Stimulated activated CD8-positive, alpha-beta memory T cell treated with anti-CD3 and anti-CD28 coated beads, Interleukin-2, amount 100 ng/mL, for 48 hours (primary cell): ENCODE measurements at places on chromosomes 7 and 10.
A peak's percentile ranks its signal among the peaks of the same experiment; 100 is the strongest.

- DNase-seq, result no peak
Observed at GRCh38 chr10:6868036-6868725, 288.1 kb upstream of the PRKCQ start.

- DNase-seq, result no peak
Observed at GRCh38 chr7:111438369-111439289, 123.7 kb downstream of the IMMP2L start.

DNA sequence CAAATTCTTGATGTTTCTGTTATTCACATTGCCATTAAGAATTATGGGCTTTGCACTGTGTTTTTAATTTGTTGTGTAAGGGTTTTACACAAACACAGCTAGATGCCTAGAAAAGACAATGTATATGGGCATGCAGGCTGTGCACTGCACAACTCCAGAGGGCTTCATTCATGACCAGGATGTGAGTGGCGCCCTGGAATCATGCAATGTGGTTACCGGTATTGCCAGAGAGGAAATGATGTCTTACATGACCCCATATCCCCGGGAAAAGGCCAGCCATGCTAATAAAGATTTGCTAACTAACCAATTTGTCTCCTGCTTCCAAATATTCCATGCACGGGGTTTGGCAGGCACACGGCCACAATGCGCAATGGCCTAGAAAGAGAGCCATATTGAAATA is 16.9 kb downstream of the KCNMA1 start:
- DNase-seq, result no peak

DNA sequence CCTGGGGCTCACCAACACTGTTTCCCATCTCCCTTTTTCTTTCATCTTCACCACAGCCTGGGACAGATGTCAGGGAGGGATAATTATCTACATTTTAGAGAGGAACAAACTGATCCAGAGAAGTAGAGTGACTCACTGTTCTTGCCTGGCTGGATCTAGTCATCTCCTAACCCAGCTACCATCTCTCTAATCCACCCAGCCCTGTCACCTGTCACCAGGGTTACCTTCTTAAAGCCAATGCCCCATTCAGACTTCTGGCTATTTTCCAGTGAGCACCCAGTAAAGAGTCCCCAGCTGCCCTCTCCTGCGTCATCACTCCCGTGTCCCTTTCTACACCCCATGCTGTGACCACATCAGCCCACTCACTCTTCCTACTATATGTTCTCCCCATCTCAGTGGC is 68.4 kb upstream of the DUSP5 start:
- DNase-seq, result no peak

- DNase-seq, result no peak
Observed at GRCh38 chr7:137886746-137887145, 40.0 kb upstream of the DGKI start.

- no peak for DNase-seq
Observed at GRCh38 chr10:22682237-22683139, 31.9 kb downstream of the PIP4K2A start.

- DNase-seq, result no peak
Observed at GRCh38 chr7:75971309-75971960, 23.0 kb downstream of the TMEM120A start.

GRCh38 chr7:155531681-155532080 is 14.7 kb downstream of the CNPY1 start:
- no peak for DNase-seq

DNA sequence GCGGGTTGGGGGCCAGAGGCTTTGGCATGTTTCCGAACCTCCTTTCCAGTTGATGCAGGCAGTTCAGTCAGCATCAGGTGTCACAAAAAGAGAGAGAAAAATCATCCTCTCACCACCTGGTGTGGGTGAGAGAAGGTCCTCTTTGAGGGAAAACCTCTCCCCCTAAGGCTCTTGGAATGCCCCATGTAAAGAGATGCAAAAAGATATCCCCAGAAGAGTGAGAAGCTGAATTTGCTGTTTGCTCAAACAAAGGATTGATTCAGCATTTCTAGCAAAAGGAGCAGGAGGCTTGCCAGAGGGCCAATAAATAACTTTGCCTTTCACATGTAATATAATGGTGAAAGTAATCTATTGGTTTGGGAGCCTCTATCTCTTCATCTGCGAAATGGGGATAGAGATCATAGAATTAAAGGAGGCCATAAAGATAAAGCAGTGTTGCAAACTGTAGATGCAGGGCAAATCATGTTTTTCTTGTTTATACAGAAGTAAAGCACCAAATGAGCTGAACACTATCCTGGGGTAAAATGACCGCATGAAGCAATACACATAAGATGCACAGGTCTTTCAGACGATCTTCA is 425.9 kb downstream of the LRMDA start:
- DNase-seq, result no peak

DNA sequence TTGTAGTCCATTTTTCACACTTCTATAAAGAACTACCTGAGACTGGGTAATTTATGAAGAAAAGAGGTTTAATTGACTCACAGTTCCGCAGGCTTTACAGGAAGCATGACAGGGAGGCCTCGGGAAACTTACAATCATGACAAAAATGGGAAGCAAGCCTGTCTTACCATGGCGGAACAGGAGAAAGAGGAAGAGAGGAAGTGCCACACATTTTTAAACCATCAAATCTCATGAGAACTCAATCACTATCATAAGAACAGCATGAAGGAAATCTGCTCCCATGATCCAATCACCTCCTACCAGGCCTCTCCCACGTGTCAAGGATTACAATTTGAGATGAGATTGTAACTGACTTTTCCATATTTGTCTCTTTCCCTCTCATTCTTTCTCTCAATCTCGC is 9.3 kb upstream of the PNPLA8 start:
- DNase-seq, result no peak

DNA sequence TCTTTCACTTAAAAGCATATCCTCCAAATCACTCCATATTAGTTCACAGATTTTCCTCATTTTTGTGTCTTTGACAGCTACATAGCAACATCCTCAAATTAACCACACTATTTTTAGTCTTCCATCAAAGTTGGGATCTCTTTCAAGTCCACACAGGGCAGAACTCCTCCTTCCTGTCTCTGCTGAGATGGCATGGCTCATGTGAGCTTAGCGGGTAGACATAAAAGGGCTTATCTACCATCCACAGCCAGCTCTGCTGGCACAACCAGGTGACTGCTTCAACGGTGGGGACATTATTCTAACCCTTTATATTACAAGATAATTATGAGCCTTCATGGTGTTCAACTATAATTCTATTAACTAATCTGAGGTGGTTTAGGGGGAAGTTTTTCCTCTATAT is 35.5 kb downstream of the ICA1 start:
- no peak for DNase-seq

- DNase-seq, result no peak
Observed at GRCh38 chr10:28845009-28845682, 167.8 kb downstream of the BAMBI start.

DNA sequence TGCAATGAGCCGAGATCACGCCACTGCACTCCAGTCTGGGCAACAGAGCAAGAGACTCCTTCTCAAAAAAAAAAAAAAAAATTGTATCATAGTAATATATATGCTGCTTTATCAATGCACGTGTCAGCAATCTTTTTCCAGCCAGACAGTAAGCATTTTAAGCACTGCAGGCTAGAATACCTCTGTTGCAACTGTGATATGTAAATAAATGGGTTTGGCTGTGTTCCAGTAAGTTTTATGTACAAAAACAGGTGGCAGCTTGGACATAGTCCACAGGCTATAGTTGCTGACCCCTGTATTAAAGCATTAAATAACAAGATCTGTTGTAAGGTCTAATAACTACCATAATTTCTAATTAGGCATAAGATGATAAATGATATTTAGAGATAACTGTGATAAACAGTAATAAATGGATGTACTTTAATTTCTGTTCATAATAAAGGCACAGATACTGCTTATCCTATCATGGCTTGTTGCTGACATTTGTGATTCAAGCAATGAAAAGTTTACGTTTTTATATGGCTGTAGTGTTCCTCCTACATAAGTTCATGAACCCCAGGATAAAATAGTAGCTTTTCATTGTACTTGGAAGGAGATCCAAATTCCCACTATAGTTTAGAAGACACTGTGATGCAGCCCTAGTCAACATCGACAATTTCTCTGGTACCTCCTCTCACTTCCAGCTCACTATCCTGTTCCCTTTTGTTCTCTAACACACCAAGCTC is 161.4 kb downstream of the ELMO1 start:
- DNase-seq, result no peak

DNA sequence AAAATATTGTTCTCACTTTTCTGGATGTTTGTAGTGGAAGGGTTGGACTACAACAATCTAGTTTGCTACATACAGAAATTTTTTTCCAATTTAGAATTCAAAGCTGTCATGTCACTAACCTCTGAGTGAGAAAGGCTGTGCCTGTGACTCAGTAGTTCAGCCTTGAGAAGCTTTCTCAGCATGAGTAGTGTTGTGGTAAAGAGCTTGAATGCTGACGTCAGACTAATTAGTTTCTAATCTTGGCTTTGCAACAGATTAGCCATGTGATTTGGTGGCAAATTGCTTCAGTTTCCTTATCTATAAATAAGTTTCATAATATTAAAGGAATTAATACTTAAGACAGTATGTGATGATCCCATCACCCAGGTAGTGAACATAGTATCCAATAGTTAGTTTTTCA is 83.8 kb downstream of the ABCA13 start:
- DNase-seq, result no peak

- DNase-seq, result no peak
Observed at GRCh38 chr7:39709029-39709428, 85.7 kb downstream of the RALA start.

GRCh38 chr10:11845113-11845512 is 22.0 kb downstream of the PROSER2 start:
- DNase-seq, result no peak

GRCh38 chr7:1981878-1982230 is 250.9 kb downstream of the MAD1L1 start:
- DNase-seq, result no peak

GRCh38 chr7:112898432-112899290 is 108.5 kb upstream of the TMEM168 start:
- DNase-seq, result peak; percentile 7

DNA sequence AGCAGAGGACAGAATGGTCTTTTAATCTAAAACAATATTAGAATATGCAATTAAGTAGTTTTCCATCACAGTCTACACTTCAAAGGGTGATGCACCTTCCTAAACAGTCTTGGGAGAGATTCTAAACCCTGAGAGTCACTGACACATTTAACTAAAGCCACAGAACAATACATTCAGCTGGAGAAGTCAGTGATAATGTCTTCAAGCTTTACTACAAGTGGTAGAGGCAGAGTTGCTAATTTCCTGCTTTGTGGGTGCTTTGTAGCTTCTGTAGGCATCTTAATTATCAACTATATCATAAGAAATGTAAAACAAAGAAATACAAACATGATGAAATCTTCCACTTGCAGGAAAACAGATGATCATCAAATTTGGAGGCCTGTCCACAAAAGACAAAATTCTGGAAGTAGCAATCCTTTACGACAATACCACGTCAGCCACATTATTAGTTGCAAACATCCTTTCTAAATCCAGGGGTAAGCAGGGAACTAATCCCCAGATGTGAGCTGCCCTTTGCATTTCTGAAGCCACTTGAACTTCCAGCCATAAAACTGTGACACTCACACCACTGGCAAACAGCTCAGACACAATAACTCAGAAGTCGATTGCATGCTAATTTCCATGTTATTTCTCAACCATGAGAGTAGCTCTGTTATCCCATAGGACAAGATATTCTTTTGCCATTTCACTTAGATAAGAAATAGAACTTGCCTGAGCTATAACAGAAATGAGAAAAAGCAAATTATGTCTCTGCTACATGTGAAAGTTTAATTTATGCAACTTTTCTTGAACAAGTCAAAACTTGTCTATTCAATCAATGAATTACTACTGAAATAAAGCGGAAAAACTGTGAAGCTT is 212.2 kb downstream of the FAM107B start:
- no peak for DNase-seq

DNA sequence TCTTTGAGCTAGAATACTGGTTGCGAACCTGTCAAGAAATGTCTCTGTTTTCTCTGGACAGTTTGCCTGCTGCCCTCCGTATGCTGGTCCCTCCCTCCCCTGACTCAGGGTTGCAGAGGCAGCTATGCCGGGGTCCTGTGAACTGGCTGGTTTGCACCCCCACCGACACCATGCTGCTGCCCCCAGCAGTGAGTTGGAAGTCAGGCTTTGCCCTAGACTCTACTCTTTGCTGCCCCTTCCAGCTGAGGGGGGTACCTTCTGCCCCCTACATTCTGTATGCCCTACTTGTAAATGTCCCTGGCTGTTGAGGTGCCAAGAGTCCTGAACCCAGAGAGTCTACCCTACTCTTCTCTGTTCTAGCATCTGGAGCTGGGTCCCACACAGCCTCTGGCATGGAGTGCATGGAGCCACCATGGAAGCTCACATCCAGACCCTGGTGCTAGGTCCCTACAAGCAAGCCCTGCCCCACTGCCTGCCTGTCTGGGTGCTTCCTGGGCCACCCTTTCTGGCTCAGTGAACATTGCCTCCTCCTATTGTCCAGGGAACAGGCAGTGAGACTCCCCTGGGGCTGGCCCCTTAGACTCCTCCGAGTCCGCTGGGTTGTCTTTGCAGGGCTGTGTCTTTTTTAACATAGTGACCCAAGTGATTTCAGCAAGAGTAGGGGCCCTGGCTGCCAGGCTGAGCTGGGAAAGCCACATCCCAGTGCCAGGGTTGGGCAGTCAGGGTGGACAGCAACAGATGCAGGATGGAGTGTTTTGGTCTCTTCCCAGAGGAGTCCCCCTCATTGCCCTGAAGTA is 138.9 kb downstream of the ADCY1 start:
- no peak for DNase-seq

DNA sequence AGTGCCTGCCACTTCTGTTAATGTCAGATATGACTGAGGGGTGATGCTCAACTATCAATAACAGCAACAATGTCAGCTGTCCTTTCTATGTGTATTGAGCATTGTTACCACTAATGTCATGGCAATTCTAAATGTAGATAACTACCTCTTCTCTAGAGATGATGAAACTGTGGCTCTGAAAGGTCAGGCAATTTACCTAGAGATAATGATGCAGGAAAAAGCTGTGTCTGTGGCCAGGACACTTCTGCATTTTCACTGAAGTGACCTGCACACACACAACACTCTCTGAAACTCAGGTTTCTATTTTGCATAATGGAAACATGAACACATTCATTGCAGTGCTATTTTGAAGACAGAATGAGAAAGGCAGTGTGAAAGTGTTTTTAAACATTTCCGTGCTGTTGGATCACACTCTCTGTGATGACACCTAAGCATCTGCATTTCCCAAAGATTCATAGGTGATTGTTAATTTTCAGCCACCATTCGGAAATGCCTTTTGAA is 148.2 kb downstream of the KCND2 start:
- DNase-seq, result no peak

GRCh38 chr10:26914898-26915297 is 54.1 kb upstream of the ABI1 start:
- DNase-seq, result no peak
